ENCODE measurements at places on chromosomes 4 and X.
A peak's percentile ranks its signal among the peaks of the same experiment; 100 is the strongest.

GRCh38 chrX:45850197-45850774, 649.6 kb upstream of the DIPK2B start:
- no peak for DNase-seq

DNA sequence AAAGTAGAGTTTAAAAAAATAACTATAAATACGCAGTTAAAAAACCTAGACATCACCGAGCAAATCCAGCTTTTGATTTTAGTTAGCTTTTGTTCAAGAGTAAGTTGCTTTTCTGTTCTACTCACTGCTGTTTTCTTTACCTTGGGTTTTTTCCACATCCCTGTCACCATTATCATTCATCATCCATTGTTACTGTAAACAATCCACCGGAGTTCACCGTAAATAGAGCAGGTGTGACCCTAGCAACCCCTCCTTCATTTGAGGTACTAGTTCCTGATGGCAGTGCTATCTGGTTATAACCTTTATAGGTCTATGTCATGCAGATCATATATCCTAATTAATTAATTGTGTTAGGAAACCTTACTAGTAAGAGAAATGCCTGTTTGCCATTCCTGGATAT, 43.0 kb upstream of the TEX13D start:
- DNase-seq: no peak

GRCh38 chr4:169665046-169665737, 44.8 kb downstream of the CLCN3 start:
- DNase-seq: no peak

DNA sequence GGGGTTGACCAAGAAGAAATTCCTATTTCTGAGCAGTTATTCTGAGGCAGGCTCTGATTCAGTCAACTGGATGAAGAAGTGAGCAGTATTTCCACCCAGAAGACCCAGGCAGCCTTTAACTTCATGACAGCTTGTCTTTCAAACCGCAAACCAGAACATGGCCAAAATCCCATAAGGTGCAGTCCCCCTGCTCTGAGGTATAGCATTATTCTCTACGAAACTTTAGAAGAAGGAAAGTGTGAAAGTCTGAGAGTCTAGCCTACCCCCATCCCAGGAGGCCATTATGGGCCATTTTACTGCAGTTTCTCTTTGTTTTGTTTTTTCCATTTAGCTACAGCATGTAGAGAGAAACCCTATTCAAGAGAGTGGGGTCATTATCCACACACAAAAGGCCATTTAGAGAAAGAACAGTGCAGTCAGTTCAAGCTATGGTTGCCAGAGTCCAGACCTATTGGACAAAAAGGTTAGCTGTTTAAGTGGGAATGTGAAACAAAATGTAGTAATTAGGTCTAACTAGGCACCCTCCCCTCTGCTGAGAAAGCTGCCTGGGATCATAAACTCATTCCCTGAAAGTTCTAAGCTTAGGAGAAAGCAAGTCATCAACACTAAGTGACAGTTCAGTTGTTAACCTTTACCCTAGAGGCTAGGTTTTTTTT, 52.1 kb upstream of the RASGEF1B start:
- DNase-seq: no peak

DNA sequence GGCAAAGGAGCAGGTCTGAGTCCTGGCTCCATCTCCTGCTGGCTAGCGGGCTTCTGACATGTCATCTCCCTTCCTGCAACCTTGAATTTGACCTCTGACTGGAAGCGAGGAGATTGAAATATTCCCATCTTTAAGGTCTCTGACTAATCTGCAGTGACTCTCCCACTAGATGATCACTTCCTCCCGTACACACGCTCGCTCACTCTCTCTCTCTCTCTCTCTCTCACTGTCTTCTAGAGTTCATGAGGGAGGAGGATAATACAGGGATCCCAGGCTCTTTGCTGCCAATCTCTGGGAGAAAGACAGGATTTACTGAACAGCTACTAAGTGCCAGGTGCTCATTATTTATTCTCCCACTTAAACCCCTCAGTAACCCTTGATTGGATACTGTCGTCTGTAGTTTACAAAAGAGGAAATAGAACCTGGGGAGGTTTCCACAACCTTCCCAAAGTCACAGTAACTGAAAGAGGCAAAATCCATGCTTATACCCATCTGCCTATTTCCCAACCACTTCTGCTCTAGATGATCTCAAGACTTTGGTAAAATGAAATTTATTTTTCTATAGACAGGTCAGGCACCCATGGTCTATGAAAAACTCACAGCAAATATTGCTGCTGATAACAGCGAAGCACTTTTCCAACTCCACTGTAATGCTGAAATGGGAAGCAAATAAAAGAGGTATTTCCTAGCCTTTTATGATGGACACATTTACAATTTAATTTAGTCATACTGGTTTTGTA, 193.5 kb upstream of the C1QTNF7 start:
- peak; percentile 83 for DNase-seq

- DNase-seq: no peak
Measured at GRCh38 chr4:14679906-14680305, 322.4 kb upstream of the CPEB2 start.

DNA sequence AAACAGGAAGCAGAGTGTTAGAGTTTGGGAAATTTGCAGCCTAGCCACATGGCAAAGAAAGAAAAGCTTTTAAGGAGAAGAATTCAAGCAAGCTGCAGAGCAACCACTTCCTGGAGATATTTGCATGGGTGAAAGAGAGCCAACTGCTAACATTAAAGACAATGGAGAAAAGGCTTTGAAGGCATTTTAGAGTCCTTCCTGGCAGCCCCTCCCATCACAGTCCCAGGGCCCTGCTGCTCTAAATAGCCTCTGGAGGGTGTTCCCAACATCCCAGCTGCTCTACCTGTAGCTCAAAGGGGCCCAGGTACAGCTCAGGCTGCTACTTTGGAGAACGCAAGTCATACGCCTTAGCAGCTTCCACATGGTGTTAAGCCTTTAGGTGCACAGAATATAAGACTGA, 235.9 kb upstream of the FMR1 start:
- no peak for DNase-seq

- no peak for DNase-seq
Measured at GRCh38 chr4:10354225-10354624, 103.0 kb downstream of the ZNF518B start.

DNA sequence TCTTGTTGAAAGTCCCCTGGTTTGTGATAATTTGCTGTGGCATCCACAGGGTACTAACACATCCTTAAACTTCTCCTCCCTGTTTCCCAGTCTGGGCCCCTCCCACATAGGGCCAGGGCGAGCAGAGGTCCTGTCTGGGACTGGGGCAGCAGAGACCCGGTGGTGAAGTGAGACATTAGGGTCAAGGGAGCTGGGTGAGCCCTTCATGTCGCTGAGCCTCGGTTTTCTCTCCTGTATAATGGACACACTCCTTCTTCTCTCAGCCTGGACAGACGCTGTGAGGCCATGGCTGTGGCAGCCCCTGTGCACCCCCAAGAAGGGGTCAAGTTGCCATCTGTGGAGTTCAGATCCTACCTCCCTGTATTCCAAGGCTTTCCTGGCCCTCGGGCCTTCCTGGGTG, 33.0 kb upstream of the HMX1 start:
- no peak for DNase-seq

DNA sequence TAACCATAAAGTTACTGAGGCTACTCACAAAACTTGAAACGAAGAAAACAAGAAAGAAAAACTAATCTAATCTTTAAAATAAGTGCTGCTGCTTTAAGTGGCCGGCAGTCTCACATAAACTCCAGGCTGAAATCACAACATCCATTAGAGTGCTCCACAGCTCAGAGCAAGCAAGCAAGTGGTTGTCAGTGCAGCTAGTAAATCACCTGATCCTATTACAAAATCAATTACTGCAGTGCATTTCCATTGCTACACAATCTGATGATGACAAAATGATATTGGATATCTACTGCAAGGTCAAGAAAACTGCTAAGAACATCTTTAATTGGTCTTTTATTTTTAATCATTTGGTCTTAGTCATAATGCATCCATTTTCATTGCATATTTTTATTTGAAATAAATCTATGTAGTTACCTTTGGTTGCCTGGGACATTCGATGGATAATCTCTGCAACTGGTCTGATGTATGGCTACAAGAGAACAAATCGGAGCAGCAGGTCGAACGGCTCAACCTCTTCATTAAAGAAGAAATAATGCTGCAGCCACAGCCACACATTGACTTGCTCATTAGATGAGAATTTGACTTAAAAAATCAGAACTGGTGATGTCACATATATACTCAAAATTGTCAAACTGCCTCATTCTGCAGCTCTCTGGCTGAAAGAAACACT, 87.7 kb downstream of the FBXW7 start:
- DNase-seq: no peak

DNA sequence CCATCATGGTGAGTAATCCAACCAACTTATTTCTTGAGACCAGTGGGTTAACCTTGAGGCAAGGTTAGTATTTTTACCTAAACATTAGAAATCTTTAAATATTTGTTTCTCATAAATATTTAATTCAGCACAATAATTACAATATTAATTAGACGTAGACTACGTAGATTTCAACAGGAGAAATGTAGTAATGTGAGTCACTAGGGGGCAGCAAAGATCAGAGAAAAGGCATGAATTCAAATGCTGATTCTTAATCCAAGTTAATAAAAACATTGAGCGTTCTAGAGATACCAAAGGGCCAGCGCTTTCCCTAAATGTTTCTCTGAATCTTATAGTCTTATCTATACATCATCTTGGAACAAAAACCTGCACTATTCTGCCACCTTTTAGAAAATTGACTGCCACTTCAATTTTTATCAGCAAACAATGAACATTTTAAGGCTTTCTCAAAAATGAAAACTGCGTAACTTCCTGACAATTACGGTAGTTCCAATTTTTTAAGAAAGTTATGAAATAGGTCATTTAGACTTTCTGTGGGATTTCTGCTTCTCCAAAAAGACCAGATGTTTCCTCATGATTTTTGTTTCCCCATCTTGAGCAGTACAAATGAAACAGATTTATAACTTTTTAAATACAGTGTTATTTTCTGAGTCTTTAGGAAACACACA, 180.7 kb downstream of the GASK1B start:
- peak; percentile 59 for DNase-seq

- peak; percentile 91 for DNase-seq
Measured at GRCh38 chr4:176838601-176839433, 46.1 kb upstream of the VEGFC start.

GRCh38 chrX:147749308-147749707, 162.4 kb upstream of the FMR1 start:
- DNase-seq: no peak

DNA sequence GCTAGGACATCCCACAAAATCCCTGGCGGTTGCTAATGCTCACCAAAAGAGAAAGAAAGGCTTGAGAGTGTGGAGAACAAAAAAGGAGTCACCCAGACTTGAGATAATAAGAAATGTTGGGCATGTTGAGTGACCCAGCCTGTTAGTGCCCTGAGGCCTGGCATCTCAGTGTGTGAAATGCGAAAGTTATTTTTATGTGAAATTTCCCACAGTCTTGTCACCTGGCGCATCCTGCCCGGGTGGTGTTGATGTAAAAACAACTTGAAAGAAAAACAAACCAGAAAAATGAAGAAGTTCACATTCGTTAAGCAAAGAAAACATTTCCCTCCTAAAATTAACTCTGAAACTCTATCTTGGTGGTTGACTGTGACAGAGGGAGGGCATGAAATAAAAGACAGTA, 495.2 kb downstream of the MID1IP1 start:
- no peak for DNase-seq

GRCh38 chr4:17719106-17719505, 62.3 kb downstream of the FAM184B start:
- no peak for DNase-seq

DNA sequence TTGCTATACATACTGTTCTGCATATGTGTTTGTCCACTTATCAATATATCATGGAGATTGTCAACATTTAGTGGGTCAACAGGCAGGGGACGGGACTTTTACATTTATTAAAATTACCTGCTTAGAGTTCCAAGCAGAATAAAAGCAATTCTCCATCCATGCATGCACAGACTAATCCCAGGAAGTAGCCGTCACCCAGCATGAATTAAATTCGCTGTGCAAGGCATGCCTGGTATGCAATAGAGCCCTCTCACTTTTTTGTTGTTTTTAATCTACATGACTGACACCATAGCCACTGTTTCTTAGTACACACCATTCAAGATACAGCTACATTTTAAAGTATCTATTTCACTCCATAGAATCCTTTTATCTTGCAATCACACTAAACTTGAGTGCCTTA, 108.9 kb downstream of the USP46 start:
- DNase-seq: no peak

DNA sequence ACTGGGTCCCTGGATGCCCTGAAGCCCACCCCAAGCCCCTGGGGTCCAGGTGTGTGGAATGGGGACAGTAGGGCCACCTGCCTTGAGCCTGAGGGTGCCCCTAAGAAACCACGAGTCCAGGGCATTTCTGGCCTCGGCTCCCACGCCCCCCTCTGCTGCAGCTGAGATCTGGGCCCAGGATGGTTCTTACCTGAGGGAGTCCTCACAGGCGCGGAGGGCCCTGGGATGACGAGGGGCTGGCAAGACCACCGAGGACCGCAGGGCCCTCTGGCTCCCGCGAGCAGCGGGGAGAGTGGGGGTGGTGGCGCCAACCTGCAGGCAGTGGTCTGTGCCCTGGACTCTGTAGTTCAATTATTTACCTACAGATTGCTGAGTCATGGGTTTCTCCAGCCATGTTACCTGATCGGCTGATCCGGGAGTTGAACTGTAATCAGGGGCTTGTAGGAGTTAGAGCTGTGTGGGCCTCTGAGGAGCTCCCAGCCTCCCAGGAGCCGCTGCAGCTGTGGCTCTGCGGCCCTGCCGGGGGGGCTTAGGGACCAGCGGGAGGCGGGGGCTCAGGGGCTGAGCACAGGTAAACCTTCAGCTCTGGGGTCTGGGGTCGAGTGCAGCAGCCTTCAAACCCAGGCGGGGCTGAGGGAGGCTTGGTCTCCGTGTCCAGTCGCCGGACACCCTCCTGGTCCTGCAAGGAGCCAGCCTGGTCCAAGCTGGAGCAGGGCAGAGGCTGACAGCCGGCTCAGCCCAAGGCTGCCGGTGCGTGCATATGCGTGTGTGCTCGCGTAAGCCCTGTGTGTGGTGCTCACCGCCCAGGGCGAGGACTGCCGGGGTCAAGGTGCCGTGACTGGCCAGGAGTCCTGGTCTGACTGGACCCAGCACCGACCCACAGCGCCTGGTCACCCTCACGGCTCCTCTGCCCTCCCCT, at the start of gene SLC26A1:
TSS of gene SLC26A1 (minus strand) at position 294 of the 919 bp plus-strand sequence. CDS start 1,701 bp downstream, outside the sequence.
- DNase-seq: no peak

GRCh38 chr4:150647008-150647407, 65.1 kb downstream of the MAB21L2 start:
- DNase-seq: peak; percentile 64

DNA sequence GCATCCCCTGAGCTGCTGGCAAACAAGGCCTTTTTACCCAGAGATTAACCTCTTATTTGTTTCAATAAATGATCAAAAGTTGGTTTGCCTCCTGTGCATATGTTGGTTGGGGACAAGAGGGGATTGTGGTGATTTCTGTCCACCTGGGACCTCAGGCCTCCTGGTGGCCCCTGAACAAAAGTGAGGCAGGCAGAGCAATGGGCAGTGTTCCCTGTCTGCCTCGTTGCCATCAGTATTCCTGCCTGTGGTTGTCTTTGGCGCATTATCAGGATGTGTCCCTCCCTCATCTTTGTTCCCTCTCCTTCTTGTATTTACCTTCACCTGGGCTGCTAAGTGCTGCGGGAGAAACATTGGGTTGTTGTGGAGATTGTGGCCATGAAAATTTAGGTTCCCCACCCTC, 65.3 kb upstream of the DRD5 start:
- no peak for DNase-seq
